LHCN-M2 (cell line): ENCODE measurements at places on chromosomes 2 and 18. TPM values are rescaled to one million over a fixed set of nuclear protein-coding genes. Genes with fewer than 3 reads are reported as not detected.

- DNase-seq: peak; percentile 35
Observed at GRCh38 chr2:143524119-143524553, 394.9 kb downstream of the ARHGAP15 start.

PTH2R gene
- not detected in 2 replicates for total RNA-seq

FHOD3 gene
- 8.5 and 8.7 TPM in 2 replicates for total RNA-seq

DNA sequence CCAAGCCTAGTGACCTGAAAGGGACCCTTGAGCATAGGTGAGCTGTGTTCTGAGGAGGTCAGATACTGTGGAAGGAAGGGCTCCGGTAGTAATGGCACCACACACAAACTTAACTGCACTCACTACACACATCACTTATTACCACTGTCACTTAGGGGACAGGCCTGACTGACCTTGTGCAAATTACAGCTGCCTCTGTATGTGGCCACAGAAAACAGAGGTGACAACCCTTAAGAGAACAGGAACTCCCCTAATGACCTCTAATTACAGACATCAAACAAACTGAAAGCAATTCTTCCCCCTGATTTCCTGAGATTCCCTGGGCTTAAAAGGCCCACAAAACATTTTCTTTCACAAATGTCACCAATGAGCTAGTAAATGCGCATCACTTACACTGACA lies 360.6 kb downstream of the RND3 start:
- DNase-seq: no peak

- no peak for DNase-seq
Observed at GRCh38 chr2:240055177-240055917, 2.0 kb upstream of the OR6B3 start.

RIT2 gene
- not detected in 2 replicates for total RNA-seq

- DNase-seq: no peak
Observed at GRCh38 chr2:85873679-85874078, 15.1 kb downstream of the ST3GAL5 start.

- DNase-seq: no peak
Observed at GRCh38 chr18:27752944-27753343, 424.0 kb downstream of the CDH2 start.

ALLC gene
- total RNA-seq: not detected in 2 replicates

SPC25 gene
- total RNA-seq: 34.6 and 35.1 TPM in 2 replicates

DNAH6 gene
- total RNA-seq: not detected in 2 replicates

UGT1A8 gene
- not detected in 2 replicates for total RNA-seq

POMC gene
- total RNA-seq: not detected in 2 replicates

SRD5A2 gene
- total RNA-seq: not detected in 2 replicates

DNA sequence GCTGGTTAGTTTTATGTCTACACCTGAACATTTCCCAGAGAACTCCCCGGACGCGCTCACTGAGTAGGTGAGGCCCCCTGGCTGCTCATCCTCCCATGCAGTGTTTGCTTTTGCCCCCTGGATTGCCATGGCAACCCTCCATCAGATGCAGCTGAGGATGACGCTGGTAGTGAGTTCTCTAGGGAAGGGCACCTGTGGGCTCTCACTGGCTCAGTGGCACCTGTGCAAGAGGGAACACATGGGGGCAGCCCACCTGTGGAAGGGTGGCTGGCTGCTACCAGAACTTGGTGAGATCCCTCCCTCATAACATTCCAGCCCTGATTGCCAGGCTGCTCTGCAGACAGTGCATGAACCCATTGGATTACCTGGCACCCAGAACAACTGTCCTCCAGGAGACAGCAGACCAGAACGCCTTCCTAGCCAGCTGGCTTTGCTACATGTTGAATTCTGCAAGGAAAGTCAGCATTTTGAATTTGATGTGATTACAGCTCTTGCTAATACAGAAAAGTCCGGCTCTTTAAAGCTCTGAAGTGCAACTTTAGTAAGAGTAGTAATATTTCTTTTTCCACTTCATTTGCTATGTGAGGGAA lies 21.7 kb downstream of the COA5 start:
- no peak for DNase-seq

CFAP210 gene
- not detected in 2 replicates for total RNA-seq

DNA sequence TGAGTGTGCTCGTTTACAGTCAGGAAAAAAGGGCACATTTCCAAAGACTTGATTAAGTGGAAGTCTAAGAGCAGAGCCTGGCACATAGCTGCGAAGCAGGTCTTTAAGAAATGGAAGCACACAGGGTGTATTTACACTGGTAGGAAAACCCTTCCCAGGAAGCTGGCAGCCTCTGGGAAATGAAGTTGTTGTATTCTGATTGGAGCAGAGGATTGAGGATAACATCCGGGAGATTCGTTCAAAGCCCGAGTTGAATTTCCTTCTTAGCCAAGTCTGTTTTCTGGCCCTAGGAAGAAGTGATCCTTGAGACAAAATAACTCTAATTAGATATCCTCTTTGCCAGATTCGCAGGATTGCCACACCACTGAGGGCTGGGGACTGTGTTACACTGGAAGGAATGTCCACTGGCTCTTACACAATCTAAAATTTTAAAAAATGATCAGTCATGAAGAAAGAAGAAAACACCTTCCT lies 75.9 kb downstream of the ITGB1BP1 start:
- DNase-seq: peak; percentile 27

DNA sequence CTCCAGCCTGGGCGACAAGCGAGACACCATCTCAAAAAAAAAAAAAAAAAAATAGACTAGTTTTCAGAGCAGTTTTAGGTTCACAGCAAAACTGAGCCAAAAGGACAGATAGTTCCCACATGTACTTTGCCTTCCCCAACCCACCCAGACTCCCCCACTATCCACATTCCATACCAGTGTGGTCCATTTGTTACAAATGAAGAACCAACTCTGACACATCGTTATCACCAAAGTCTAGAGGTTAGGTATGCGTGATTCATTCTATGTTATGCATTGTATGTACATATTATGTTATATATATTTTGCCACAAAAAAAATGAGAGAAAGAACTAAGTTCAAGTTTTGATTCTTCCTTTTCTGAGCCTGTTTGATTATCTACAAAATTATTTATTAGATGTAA lies 3.5 kb downstream of the DUSP11 start:
- no peak for DNase-seq

DNA sequence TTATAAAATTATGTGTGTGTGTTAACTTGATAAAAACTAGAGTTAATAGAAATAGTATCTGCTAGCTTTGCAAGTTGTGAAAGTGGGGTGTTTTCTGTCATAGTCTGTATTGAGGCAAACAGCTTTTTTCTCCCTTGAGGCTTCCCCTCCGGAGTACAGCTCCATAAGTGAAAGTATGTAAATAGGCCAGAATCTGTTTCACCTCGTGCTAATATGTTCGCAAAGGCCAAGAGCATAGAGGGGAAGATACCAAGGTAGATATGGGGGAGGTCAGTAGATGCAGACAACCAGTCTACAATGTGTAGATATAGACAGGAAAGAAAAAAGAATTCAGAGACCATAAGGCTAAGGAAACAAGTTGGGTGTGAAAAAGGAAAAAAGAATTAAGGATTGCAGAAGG lies 72.9 kb downstream of the PTRHD1 start:
- DNase-seq: no peak

DNA sequence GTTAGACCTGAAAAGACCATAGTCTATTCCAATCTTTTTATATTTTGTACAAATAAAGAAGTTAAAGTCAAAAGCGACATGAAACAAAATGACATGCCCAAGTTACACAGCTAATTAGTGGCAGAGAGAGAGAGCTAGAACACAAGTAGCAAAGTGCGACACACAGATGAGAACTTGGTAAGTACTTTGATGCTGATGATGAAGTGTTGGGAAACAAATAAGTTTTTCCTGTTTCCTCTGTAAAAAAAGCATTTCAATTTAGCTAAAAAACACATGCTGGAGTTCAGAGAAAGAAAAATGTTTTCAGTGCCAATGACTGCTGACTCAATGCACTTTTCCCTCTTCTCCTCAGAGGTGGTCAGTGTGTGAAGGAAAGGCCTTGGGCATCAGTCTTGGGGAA lies 226.9 kb downstream of the PAX3 start:
- DNase-seq: no peak

- no peak for DNase-seq
Observed at GRCh38 chr18:49610022-49610445, 48.2 kb downstream of the LIPG start.

GRCh38 chr2:118658596-118659198 lies 188.8 kb downstream of the EN1 start:
- DNase-seq: no peak

GRCh38 chr2:141927536-141927935 lies 203.3 kb downstream of the LRP1B start:
- DNase-seq: no peak

DNA sequence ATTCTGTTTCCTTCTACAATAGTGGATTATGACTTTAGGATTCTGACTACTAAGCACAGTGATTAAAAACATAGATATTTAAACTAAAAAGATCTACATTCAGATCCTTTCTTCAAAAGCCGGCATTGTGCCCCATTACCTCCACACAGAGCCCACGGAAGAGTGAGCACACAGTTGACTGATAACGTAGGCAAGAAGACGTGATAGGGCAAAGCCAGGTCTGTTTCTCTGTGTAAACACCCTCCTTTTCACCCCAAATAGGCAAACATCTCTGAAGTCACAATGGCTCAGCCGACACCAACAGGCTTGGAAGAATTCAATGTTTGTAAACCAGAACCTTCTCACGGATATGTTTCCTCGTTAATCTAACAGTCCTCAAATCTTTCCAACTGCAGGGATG lies 302.9 kb downstream of the CMPK2 start:
- DNase-seq: no peak

DNA sequence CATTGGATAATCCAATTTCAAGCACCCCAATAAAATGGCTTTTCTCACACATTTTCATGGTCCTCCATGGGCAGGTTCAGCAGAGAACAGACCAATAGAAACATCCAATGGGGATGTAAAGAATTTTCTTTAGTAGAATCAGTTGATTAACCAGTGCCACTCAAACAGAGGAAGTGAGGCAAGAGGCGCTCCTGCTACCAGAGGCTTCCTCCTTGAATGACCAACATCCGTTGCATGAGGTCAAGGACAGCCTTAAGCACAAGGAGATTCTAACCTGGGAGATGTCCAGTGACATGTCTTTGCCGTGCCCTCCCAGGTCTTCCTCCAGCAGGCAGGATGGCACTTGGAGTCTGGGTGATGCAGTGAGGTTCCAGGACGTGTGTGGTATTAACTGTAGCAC lies 146.6 kb downstream of the PIEZO2 start:
- no peak for DNase-seq

PSD4 gene
- 1.0 and 1.5 TPM in 2 replicates for total RNA-seq

GRCh38 chr18:31719363-31720006 lies 35.1 kb upstream of the B4GALT6 start:
- no peak for DNase-seq

HOXD11 gene
- total RNA-seq: not detected in 2 replicates

DNA sequence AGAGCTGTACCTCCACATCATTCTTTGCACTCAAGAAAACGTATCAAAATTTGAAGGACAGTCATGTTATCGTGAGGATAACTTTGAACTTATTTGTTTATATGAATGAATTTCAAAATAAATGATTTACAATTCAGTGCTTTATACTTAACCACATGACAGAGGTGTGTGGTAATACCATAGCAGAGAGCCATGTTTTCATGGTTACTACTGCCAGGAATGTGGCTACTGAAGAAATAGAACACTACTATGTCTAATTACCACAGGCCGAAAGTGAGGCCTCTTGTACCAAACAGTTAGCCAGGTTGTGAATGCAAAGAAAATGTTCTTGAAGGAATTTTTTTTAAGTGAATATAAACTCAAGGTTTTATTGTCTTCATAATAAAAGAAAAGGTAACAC lies 49.2 kb downstream of the AAK1 start:
- DNase-seq: peak; percentile 44

DNA sequence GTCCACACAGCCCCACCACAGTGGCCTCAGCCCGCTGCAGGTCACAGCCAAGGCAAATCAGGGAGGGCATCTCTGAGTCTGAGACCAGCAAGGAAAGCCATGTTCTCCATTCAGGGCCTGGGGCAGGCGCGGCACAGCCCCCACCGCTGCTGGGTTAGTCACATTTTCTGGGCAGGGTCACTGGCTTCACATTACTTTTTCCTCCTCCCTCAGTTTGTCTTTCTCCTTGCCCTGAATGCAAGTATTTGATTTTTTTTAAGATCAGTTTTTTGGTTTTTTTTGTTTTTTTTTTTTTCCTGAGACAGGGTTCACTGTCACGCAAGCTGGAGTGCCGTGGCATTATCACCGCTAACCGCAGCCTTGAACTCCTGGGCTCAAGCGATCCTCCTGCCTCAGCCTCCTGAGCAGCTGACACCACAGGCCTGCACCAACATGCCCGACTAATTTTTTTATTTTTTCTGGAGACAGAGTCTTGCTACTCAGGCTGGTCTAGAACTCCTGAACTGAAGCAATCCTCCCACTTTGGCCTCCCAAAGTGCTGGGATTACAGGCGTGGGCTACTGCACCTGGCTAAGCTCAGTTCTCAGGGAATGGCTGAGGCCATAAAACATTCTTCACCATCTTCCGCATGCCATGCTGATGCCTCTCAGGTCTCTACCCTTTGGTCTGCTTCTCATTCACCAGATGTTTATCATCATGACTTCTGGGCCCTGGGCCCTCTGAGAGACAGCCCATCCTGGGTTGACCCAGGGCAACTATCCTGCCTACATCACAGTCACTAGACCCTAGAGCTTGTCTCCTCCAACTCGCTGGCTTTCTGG lies 628 bp upstream of the CAPG start:
- DNase-seq: no peak

DNA sequence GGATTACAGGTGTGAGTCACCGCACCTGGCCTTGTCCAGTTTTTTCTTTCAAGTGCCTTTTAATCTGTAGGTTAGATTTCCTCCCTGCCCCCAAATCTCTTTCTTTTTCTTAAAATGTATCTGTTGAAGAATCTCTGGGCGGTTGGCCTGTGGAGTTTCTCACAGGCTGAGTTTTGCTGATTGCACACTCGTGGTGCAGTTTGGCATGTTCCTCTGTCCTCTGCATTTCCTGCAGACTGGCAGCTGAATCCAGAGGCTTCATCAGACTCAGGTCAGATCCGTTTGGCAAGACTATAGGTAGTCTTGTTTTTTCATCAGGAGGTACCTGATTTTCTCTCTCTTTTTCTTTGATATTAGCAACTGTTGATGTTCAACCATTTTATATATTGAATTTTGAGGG lies 5.5 kb downstream of the CASP10 start:
- DNase-seq: no peak

- no peak for DNase-seq
Observed at GRCh38 chr2:26595146-26595545, 46.0 kb downstream of the CIB4 start.

GRCh38 chr2:36586672-36587071 lies 11.3 kb downstream of the FEZ2 start:
- DNase-seq: no peak

DNA sequence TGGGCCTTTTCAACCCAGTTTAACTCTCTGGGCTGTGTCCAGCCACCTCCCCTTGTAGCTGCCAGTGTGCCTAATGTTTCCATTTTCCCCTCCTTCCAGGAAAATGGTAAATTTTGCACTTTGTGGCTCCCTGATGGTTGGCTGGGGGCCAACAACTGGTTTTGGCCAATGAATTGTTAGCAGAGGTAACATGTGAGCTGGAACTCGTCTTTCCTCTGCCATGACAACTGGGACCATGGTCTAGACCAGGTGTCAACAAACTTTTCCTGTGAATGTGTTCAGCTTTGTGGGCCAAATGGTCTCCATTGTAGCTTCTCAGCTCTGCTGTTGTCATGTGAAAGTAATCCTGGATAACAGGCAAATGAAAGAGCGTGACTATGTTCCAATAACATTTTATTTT lies 87.2 kb downstream of the DDX1 start:
- DNase-seq: no peak

- DNase-seq: no peak
Observed at GRCh38 chr2:148052687-148053086, 31.8 kb downstream of the MBD5 start.

- DNase-seq: no peak
Observed at GRCh38 chr18:6207116-6207515, 207.6 kb downstream of the L3MBTL4 start.
